CD4-positive, alpha-beta T cell treated with Interleukin-6 for 4 hours (primary cell): ENCODE measurements at places on chromosomes 11 and 22.

DNA sequence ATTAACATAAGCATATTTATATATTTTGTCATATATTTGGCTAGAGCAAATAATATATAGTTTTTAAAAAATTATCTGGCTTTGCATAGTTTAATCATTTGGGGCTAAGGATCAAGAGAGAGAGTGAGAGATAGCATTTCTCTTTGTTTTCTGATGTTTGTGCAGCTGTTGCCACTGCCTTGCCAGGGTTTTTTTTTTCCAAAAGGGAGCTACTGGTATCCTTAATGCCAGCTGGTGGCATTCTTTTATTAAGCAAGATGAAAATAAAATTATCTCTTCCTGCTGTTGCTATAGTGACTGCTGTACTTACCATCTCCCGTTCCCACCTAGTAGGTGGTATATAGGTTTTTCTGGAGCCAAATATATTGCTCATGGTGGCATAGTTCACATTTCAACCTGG, 793.3 kb upstream of the ARHGAP42 start:
- no peak for DNase-seq

- no peak for DNase-seq
Observed at GRCh38 chr11:30216534-30216933, 14.3 kb upstream of the FSHB start.

GRCh38 chr11:10496296-10496936, 41.4 kb downstream of the AMPD3 start:
- no peak for DNase-seq

DNA sequence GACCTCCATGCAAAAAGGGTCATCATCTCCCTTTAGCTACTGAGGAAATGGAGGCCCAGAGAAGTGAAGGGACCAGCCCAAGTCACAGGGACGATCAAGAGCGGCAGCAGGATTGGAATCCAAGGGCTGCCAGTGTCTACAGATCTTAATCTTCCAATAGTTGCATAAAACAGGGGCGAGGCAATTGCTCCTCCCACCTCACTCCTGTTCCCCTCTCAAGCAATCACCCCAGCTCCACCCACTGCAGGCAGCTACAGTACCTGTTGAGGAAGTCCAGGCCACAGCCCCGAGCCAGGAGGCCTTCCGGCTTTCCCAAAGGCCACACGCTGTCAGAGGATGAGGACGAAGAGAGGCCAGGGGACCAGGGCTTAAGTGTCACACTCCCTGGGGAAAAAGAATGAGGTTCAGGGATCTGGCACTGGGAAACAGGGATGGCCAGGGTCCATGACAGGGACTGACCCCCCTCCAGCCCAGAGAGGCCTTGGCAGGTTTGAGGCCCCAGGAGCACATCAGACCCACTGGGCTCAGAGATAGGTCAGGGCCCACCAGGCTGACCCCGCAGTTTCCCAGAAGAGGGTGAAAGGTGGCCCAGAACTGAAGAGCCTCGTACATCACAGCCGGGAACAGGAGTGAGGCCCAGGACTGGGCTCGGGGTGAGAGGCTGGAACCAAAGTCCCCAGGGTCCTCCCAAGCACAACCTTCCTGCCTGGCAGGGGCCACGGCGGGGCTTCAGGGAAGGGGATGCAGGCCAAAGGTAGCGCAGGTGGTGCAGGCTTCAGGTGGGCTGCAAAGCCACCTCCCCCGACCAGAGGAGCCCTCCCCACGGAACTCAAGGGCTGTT, 16.4 kb upstream of the MFNG start:
- DNase-seq, result peak; percentile 31

DNA sequence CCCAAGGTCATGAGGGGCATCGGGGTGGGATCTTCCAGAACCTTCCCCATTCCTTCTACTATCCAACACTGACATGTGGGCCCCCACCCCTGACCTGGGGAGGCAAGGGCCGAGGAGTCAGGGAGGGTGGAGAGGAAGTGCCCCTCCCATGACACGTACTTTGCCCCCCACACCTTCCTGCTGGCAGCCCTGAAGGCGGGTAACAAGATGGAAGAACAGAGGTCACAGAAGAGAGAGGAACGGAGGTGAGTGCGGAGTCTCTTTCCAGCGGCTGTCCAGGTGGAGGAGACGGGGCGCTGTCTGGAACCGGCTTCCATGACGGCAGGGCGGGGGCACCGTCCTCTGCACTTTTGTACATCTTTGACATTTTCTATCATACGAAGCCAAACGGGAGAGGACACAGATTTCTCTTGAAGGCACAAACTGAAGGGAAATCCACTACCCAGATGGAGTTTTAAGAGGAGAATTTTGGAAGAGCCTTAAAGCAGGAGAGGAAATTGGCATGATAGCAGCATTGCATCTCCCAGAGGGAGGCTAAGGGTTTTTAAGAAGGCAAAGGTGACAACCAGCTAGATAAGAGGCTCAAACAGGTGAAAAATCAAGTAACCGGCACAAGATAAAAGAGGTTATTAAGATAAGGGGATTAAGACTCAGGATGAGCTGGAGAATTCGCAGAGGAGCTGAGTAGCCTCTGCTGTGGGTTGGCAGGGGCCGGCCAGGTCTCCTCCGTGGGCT, 16.7 kb downstream of the OSBPL5 start:
- no peak for DNase-seq

DNA sequence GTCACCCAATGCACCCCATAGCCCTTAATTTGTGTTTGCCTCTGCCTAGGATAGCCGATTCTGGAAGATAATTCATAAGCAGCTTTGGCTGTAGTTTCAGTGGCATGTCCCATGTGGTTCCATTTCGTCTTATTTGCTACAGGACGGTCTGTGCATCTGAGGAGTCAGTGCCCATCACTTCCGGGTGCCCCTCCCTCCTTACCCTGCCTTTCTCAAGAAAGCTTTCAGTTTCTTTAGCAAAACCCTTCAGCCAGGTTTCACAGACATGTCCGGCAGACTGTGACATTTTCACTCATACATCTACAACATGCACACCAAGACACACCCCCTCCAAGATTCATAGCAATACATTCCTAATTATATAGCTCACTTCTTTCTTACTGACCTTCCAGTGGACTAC, 14.3 kb downstream of the TP53AIP1 start:
- DNase-seq, result peak; percentile 9

- no peak for DNase-seq
Observed at GRCh38 chr22:47550524-47551430, 788.3 kb downstream of the TBC1D22A start.

DNA sequence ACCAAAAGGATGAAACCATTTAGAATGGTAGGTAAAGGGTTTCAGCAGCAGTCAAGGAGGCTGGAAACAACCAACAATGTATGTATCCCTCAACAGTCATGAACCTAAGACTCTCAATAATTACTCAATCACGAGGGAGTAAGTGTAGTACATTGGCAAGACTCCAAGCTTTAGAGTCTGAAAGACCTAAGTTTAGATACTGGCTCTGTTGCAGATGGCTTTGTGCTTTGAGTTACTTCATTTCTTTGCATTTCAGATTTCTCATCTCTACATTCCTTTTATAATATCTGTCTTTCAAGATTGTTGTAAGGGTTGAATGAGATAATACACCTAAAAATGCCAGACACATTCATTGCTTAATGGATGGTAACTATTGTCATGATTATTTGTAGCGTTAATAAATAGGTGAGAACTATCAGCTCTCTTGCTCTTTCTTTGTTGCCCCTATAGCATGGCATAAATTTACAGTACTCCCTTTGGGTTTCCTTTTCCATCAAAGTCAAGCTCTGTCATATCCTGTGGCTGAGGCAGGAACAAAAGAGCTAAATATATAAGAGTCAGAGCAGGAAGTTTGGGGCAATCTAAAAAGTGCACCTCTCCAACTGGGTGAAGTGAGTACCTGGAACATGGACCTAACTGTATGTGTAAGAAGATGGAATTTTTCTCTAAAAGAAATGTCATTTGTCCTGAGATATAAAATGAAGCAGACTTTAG, 228.2 kb upstream of the ZC3H12C start:
- DNase-seq, result no peak

- DNase-seq, result no peak
Observed at GRCh38 chr11:16750417-16750816, 12.0 kb downstream of the C11orf58 start.

DNA sequence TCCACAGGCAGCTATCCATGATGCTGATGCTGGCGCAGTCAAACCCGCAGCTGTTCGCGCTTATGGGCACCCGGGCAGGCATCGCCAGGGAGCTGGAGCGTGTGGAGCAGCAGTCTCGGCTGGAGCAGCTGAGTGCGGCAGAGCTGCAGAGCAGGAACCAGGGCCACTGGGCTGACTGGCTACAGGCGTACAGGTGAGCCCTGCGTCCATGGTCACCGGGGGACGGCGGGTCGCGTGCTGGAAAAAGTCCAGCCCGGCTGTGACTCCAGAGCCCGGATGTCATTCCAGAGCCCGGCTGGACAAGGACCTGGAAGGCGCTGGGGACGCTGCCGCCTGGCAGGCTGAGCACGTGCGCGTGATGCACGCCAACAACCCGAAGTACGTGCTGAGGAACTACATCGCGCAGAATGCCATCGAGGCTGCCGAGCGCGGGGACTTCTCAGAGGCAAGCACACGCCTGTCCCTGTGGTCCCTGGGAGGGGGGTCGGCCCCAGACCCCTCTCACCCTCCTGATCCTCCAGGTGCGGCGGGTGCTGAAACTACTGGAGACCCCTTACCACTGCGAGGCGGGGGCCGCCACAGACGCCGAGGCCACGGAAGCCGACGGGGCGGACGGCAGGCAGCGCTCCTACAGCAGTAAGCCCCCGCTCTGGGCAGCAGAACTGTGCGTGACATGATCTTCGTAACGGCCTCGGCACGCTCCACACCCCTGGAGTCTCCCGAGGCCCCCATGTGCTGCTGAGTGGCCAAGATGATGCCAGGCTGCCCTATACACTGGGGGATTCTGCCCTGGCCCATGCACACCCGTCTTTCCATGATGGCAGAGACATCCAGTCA, 16.1 kb downstream of the SELENOO start:
- DNase-seq, result no peak

- no peak for DNase-seq
Observed at GRCh38 chr11:69321877-69322361, 28.0 kb downstream of the MYEOV start.

DNA sequence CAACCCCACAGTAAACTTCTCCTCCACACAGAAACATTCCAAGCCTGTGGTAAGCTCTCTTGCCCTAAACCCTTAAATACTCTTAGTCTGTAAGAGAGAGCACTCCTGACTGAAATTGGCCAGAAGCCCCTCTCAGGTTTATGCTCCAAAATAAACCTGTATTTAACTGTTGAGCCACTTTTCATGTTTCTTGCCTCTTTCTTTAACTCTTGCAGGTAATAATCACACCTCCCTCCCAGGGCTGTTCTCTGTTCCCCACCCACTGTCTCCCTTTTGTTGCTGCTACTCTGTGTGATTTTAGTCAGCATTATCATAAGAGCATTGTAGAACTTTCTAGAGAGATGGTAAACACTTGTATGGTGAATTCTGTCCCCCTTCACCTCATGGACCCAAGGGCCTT, 2.1 kb upstream of the IFT27 start:
- DNase-seq, result no peak

- no peak for DNase-seq
Observed at GRCh38 chr11:7253800-7254199, 2.1 kb downstream of the SYT9 start.

DNA sequence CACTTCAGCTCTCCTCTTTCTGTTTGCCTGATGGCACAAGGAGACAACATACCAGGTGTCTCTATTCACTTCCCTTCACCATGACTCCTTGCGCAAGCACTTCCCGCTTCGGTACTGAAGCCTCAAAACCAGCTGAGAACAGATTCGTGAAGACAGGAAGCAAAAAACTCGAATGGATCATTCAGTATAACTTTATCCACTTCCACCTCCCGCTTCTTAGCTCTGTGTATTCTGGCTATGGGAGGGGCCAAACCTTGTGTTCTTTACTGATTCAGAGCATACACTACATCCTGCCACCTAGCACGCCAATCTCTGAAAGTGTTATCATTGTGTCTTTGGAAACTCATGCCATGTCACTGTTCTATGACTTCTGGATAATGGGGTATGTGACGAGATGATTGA, 62.2 kb upstream of the ADA2 start:
- DNase-seq, result peak; percentile 33

DNA sequence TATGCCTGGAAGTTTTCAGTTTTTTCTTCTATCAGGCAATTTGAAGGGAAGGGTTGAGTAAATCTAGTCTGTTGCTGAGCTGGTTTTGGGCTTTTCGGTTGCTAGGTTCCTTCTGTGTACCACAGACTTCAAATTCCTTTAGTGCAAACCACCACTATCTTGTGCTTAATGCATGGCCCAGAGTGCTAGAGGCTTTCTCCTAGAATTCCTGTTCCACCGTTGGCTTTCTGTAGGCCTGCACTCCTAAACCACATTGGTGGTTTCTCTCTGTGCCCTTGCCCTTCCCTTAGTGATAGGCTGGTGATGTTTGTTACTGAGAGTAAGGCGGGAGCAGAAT, 47.1 kb upstream of the CTSC start:
- DNase-seq, result no peak

- no peak for DNase-seq
Observed at GRCh38 chr11:70410276-70411205, 12.2 kb downstream of the CTTN start.

DNA sequence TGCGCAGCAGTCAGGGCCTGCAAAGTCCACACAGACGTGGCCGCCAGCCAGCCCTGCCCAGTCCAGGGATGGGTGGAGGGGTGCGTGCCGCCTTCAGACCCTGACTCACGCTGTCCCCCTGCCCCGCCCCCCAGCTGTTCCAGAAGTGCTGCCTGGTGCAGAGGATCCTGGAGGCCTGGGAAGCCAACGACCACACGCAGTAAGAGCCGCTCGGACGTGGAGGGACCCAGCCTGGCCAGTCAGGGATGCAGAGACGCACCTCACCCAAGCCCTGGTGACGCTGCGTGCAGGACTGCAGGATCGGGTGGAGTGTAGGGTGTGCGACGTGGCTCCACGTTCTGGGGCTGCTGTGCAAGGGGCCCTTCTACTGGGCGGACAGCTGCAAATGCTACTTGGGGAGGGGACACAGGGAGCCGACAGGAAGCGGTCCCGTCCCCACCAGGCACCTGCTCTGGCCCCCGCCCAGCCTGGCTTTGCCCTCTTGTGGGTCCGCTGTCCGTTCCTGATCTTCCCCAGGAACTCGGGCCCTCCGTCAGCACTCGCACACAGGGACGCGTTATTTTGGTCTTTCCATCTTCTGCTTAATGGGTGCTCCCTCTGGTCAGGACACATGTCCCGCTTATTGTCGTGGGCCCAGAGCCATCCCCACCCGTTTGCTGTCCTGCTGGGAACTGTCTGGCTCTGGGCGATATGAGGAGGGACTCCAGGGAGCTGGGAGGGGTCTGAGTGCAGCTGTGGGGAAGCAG, 42.5 kb downstream of the SBF1 start:
- DNase-seq, result no peak

DNA sequence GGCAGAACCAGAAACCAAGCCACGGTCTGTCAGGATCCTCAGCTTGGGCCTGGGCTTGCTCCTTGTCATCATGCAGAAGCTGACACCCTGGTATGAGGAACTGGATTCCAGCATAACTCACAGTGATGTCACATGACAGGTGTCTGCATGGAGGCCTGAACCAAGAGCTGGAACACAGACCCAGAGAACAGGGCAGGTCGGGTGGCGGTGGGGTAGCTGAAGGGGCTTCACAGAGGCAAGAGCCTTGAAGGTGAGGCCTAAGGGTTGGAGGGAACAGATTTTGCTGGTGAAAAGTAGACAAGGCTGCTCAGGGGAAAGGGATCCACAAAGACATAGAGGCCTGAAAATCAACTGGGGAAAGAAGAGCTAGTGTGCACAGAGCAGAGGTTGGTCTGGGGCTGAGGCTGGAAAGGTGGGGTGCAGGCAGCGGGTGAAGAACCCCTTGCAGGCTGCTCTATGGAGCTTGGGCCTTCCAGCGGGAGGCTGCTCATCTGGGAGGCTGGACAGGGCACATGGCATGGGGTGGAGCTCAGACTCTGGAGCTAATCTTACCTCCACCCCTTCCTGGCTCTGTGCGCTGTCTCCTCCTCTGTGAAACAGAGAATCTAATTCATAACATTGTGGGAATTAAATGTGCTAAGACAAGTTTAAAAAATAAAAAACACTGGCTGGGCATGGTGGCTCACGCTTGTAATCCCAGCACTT, 18.4 kb upstream of the RPS3 start:
- DNase-seq, result no peak
